ENCODE measurements at places on chromosomes 6 and 20.

- no peak for DNase-seq
Measured at GRCh38 chr6:40148882-40149573, 214.8 kb upstream of the MOCS1 start.

DNA sequence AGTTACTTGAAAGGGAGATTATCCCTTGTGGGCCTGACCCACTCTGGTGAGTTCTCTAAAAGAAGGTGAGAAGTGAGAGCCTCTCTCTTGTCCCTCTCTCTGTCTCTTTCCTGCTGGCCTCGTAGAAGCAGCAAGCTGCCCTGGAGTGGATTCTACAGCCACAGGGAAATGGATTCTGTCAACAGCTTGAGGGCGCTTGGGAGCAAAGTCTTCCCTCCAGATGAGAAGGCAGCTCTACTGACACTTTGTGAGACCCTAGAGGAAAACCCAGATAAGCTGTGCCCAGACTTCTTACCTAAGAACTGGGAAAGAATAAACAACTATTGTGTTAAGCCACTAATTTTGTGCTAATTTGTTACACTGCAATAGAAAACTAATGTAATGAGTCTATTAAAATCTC is 39.9 kb downstream of the ANKRD60 start:
- DNase-seq = no peak

GRCh38 chr20:37984018-37984785 is 49.1 kb downstream of the TTI1 start:
- no peak for DNase-seq

DNA sequence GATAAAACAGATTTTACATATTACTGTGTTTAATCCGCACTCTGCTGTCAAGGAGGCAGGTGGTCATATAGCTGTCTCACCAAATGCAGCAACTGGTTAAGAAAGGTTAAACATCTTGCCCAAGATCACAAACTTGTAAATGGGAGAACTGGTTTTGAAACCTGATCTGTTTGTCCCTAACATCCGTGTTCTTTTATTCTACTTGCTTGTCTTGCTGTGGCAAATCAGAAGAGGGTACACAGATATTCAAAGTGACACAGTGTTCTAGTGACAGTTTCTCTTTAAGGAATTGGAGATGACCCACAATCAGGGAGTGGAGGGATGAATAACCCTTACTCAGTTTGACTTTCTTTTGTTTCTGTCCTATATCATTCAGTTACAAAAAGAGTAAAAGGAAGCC is 83.0 kb upstream of the SGK1 start:
- no peak for DNase-seq

DNA sequence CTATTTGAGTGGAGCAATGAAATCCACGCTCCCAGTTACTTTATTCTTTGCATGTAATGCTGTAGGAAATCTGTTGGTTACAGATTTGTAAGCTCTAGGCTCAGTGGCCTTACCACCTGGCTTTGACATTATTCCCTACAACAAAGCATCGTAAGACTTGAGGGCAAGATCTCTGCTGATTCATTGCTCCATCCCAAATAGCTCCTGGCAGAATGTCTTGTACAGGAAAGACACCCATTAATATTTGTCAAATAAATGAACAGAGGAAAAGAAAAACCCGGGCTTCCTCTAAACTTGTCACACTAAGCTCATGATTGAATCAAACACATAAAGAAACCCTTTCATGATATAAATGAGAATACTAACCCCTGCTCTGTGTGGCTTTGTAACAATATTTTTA is 357.5 kb upstream of the RNF217 start:
- DNase-seq = no peak

DNA sequence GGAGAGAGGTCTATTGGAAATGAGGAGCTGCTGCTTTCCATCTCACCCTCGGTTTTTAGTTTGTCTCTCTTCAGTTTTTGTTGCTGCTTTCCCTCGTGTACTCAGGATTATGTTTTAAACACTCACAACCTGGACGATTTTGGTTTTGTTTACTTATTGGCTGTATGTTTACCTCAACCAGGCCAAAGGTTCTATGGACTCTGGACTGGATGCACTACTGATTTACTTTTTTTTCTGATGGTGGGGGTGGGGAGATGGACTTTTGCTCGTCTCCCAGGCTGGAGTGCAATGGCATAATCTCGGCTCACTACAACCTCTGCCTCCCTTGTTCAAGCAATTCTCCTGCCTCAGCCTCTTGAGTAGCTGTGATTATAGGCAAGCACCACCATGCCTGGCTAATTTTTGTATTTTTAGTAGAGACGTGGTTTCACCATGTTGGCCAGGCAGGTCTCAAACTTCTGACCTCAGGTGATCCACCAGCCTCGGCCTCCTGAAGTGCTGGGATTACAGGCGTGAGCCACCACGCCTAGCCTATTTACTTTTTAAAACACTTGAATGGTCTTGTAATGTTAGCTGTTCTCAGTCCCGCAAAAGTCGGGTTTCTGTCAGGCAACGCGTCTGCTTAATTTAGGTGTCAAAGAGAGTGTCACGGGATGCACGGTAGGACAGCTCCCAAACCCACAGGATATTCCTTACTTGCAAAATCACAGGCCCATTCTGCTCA is 148.2 kb upstream of the RIPOR2 start:
- DNase-seq = no peak

- no peak for DNase-seq
Measured at GRCh38 chr6:72382602-72383529, 239.0 kb upstream of the KCNQ5 start.

GRCh38 chr20:19990850-19991249 is 26.3 kb upstream of the NAA20 start:
- DNase-seq = no peak

- no peak for DNase-seq
Measured at GRCh38 chr20:25303292-25304024, 55.6 kb downstream of the PYGB start.
